ENCODE measurements at places on chromosomes 2 and 18. TPM values are rescaled to one million over a fixed set of nuclear protein-coding genes. Genes with fewer than 3 reads are reported as not detected.

The ICOS gene
- polyA plus RNA-seq, result 0.68 TPM

The TRIM43B gene
- polyA plus RNA-seq, result not detected

The COLEC12 gene
- polyA plus RNA-seq, result not detected

- peaks cover 6% of the 10 kb centered on the region for H3K27me3 ChIP-seq
- DNase-seq, result no peak
- H3K4me1 ChIP-seq, result no peaks in the 10 kb centered on the region
- H3K4me3 ChIP-seq, result no peak overlapping the region
- no peaks in the 10 kb centered on the region for H3K36me3 ChIP-seq
These were observed 1.4 kb upstream of the DOK6 start for GRCh38 chr18:69399253-69399652.

DNA sequence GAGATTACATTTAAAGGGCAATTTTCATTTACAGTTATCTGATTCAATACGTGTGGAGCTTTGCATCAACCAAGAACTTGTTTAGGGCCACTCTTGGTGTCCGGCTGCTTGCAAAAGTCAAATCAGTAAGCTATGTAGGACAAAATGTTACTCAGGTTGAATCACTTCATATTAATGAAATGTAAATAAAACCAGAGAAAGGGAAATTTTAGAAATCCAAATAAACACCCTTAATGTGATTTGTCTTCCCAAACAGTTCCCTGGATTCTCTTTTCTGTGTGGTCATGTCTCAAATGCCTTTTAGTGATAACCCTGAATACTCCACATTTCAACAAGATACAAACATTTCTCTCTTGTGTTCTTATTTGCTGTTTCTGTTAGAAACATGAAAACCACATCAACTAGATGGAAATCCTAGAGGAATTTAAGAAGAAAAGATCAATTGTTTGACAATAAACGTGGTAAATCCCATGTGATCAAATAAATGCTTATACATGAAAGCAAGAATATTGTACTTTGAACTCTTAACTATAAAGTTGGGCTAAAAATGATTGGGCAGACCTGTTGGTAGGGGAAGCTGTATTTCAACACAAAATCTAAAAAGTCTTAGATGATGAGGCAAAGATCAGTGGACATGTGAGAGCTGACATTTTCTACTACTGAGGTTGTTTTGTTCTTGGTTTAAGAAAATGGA, 101.3 kb downstream of the CDC42EP3 start:
- DNase-seq, result no peak
- peak overlapping the region; percentile 90 for H3K27ac ChIP-seq

DNA sequence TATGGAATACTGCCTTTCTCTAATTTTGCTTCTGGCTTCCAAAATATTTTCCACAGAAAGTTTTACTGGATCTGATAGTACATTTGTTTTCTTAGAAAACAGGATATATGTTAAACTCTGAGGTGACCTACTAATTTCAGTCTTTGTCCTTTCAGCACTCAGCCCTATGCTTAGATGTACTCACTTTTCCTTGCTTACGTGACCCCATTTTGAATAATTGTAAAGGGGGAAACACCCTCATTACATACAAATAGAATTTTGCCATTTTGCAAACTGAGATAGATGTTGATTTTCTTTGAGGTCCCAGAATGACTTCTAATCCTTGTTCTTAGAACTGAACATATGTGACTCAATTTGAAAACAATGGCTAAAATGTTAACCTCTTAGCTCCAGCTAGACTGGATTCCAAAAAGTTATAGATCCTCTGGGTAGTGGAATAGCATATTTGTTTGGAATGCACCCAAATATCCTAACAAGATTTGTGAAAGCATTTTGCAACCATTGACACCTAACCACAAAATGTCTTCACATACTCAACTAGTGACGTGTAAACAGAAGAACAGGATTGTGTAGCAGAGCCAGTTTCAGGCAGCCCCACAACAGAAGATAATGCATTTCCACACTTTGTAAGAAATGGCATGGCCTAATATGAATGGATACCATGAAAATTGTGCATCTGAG, 44.8 kb upstream of the EHBP1 start:
- H3K27ac ChIP-seq, result peak overlapping the region; percentile 62
- H3K4me3 ChIP-seq, result no peak overlapping the region
- no peaks in the 10 kb centered on the region for H3K27me3 ChIP-seq
- no peak for DNase-seq

DNA sequence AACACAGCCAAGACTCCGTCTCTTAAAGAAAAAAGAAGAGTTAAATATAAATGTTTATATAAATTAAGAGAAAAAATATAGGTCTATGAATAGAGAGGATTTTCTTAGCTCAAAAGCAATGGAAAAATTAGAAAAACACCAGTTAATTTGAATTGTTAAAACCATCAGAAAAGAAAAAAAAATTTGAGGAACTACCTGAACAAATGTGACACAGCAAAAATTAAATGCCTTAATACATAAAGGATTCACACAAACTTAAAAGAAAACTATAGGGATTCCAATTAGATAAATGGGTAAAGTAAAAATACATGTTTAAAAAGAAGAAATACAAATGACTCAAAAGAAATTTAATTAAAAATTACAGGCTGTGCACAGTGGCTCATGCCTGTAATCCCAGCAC, 147.9 kb upstream of the DNMT3A start:
- DNase-seq, result no peak
- no peak overlapping the region for H3K4me3 ChIP-seq
